ENCODE measurements at places on chromosomes 4 and X.

GRCh38 chrX:128653524-128654060, 601.4 kb upstream of the ACTRT1 start:
- no peak for DNase-seq

GRCh38 chr4:83272900-83273299, 11.7 kb downstream of the COQ2 start:
- DNase-seq = no peak

GRCh38 chr4:174928174-174928573, 10.0 kb downstream of the ADAM29 start:
- no peak for DNase-seq

- DNase-seq = no peak
Measured at GRCh38 chrX:48606091-48606490, 8.8 kb downstream of the WDR13 start.

DNA sequence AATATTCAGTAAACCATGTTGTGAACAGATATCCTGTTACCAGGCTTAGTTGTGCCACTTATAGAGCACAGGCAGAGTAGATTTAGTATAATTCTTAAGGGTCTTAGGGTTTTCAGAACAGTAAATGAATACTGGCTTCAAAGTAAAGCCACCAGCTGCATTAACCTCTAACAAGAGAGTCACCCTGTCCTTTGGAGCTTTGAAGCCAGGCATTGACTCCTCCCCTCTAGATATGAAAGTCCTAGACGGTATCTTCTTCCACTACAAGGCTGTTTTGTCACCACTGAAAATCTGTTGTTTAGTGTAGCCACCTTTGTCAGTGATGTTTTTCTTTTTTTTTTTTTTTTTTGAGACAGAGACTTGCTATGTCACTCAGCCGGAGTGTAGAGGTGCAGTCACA, 77.7 kb downstream of the ALPK1 start:
- no peak for DNase-seq

DNA sequence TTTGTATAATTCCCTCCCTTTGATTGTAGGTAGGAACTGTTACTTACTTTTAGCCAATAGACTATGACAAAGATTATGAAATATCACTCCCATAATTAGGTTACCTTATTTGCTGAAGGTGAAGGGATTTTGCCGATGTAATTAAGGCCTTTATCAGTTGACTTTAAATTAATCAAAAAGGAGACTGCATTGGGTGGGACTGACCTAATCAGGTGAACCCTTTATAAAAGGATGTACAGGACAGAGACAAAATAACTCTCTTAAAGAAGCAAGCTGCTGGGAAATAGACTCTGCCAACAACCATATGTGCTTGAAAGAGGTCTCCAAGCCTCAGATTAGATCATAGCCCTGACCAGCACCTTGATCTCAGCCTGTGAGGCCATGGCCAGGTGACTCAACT, 167.6 kb downstream of the SOX3 start:
- DNase-seq = no peak

DNA sequence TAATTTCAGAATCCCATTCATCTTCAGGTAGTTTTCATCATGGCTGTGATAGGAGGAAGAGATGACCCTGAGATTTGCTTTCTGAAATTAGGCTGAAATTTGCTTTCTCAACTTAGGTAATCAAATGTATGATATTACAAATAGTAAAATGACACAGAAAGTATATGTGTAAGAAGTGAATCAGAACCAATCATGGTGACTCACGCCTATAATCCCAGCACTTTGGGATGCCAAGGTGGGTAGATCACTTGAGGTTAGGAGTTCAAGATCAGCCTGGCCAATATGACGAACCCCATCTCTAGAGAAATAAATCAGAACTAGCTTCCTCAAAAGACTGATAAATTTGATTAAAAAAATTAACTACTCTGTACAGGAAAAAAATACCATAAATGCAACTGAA, 555.4 kb downstream of the STPG2 start:
- DNase-seq = no peak

- peak; percentile 3 for DNase-seq
Measured at GRCh38 chr4:139987502-139987850, 166.5 kb downstream of the MAML3 start.

DNA sequence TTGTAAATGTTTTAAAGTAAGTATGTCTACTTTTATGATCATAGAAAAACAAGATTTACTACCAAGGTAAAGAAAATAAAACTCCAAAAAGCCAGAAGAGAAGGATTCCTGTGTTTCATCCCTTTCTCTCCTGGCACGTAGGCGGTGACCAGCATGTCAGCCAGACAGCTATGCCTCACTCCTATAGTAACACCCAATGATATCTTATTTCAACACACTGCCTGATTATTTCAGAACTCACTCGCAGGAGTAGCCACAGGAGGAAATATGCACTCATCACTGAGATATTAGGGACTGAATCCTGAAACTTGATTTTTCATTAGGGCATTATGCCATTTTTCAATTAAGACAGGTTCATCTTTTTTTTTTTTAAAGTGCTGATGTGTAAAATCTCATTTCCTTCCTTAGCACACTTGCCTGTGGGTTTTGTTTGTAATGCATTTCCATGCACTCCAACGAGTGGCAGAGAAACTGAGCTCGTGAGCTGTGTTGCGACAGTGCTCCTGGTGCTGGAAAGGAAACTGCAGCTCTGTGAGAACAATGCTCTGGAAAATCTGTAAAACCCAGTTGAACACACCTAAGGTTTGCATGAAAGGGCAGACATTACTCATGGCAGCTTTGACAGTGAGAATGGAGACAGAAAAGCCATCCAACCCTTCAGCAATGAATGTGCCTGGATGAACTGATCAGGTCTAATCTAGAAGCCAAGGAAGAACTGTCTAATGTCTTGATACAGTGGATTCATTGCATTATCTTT, 18.2 kb downstream of the RAI2 start:
- DNase-seq = no peak

- DNase-seq = no peak
Measured at GRCh38 chr4:108129196-108129595, 39.5 kb downstream of the LEF1 start.

DNA sequence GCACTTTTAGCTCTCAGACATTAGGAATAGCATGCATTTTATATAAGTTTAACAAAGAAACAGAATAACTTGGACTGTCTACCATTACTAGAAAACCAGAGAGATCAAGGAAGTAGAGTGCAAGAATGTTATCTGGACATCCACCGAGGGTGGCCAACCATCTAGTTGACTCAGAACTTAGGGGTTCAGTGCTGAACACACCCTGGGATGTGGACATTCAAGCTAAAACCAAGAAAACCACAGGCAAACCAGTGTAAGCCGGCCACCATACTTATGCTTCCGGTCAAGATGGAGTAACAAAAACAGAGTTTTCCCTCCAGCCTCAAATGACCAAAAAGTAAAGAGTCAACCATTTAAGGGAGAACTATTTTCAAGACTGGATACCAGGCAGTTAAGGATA, 181.4 kb upstream of the MXRA5 start:
- no peak for DNase-seq

DNA sequence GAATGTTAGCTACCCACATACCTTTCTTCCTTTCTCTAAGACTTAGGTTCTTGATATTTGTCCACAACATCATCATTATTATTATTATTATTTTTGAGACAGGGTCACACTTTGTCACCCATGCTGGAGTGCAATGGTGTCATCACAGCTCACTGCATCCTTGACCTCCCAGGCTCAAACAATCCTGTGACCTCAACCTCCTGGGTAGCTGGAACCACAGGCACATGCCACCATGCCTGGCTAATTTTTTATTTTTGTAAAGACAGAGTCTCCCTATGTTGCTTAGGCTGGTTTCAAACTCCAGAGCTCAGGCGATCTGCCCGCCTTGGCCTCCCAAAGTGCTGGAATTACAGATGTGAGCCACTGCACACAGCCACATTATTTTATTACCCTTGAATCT, 119.0 kb downstream of the CBR4 start:
- no peak for DNase-seq

DNA sequence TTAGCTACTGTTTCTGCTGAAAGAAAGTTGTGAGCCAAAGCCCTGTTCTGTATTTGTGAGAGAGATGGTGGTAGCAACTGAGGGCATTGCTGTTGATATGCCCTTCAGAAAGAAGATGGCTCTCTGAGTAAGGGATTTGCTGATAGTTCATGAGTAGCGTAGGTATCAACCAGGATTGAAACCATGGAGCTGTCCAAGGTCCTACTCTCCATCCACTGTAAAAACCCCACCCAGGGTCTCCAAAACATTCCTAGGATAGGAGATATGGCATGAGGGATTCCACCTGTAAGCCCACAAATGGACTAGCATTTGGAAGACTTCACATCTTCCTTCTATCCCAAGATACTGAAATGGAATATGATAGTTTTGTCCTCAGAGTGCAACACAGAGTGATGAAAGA, 277.1 kb upstream of the PRKX start:
- no peak for DNase-seq

DNA sequence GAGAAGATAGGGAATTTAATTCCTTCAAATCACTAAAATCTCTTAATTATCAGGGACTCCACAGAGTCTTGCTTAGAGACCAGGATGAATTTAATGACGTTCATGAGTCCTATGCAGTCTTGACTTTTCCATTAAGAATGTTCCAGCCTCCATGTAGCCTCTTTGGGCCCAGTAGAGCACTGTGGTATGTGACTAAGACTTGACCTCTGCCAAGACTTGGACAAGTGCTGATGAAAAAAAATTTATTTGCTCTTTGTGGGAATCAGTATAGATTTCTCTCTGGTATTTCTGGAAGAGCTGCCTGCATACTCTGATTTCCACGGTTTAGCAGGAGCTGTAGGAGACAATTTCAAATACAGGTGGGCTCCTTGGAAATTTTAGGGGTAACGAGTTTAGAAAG, 40.6 kb downstream of the CHRDL1 start:
- DNase-seq = no peak

DNA sequence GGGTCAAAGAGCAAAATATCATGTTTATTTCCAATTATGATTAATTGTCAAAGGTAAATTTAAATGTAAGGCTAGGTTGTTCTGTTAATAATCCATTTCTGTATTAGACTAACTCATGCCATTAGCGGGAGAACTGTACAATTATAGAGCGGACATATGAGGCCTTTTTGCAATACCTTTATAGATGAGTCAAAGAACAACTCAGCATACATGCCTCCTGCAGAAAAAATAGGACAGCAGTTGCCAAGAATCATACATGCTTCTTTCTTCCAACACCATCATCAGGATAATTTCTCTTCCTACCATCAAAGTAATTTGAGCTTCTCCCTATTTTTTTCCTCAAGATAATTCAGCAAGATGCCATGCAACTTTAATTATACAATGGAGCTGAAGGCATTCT, 917.8 kb downstream of the ADGRL3 start:
- DNase-seq = no peak

- no peak for DNase-seq
Measured at GRCh38 chr4:104015680-104016079, 295.9 kb upstream of the TACR3 start.

- DNase-seq = no peak
Measured at GRCh38 chr4:175705407-175705806, 106.7 kb downstream of the GPM6A start.

DNA sequence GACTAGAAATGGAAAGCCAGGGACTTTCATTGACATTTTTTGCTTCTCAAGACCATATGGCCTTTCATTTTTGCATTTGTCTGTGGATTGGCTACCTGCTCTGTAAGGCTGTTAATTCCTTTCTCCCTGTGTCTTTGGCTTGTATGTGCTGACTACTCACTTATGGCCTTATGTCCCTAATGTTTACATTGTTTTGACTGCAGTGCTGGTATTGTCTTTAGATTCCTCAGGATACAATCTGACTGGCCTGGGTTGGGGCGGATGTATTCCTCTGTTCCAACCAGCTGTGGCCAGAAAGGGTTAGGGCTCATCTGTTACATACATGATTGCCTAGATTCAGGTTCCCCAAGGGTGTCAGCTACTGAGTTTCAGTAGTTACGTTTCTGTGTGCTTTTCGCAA, 108.1 kb downstream of the RAPGEF2 start:
- no peak for DNase-seq

DNA sequence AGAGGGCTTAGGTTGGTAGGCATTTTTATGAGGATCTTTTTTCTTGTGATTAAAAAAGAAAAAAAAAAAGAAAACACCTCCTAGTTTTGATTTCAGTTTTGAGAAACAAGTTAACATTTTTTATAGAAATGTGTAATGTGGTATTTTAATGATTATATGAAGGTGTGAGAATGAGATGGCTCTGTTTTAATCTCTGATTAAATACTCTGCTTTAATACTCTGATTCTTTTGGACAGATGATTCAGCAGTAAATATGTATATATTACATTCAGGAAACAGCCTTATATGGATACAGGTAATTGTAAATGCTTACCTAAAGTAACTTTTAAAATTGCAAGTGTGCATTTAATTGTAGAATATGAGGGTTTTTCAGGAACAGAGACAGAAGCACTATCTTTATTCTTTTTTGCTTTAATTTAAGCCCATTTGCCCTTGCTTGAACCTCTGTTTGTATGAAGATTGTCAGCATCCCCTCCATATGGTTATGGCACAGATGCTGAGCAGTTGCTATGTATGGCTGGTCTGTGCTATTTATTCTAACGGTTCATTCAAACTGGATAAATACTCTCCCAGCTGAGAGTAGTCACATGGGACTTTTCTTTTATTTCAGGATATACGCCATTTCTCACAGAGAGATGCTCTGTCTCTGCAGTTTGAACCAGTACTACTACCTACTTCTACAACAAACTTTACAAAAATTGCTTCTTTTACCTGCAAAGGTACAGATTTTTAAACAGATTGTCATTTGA, 101.0 kb upstream of the TLR2 start:
- DNase-seq = no peak

GRCh38 chrX:19658030-19658429, 142.7 kb upstream of the MAP3K15 start:
- DNase-seq = no peak

GRCh38 chr4:85736571-85736970, 261.6 kb downstream of the ARHGAP24 start:
- no peak for DNase-seq

GRCh38 chr4:100017637-100018310, 67.7 kb upstream of the H2AZ1 start:
- DNase-seq = no peak

DNA sequence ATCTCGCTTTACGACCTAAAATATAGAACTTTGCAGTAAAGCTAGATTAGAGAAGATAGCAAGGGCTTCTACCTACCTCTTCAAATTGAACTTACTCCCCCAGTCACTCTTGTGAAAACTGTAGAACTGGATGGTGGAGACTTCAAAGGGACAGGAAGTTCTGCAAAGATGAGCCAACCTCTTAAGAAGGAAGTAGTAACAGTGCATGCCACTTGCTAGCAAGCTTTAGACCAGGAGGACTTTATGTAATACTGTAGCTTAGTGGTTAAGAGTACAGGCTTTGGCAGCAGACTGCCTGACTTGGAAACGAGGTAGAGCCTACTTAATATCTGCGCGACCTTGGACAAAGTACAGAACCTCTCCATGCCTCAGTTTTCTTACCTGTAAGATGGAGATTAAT, 27.5 kb upstream of the VBP1 start:
- DNase-seq = no peak

DNA sequence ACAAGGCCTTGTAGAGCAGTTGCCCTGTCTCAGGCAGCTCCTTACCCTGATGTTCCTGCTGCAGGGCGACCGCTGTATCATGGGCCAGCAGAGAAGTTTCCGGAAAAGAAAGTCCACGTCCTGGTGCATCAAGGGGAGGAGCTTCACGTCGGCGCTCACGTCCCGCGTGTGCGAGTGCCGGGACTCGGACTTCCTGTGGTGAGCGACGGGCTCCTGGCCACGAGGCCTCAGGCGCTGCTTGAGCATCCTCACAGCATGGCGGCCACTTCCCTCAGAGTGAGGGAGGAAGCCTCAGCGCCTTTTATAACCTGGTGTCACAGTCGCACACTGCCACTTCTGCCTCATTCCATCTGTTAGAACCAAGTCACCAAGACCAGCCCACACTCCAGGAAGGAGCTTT, 225.5 kb downstream of the AFAP1 start:
- no peak for DNase-seq

- no peak for DNase-seq
Measured at GRCh38 chr4:8328456-8328855, 58.9 kb downstream of the HTRA3 start.
